Daoy (cell line): ENCODE measurements at places on chromosomes 6 and 20.

GRCh38 chr6:75493400-75494064 lies at the start of gene FILIP1:
TSS of gene FILIP1 (minus strand) at chr6:75493800. CDS start at chr6:75414972, 78,828 bp downstream.
- no peak for DNase-seq

DNA sequence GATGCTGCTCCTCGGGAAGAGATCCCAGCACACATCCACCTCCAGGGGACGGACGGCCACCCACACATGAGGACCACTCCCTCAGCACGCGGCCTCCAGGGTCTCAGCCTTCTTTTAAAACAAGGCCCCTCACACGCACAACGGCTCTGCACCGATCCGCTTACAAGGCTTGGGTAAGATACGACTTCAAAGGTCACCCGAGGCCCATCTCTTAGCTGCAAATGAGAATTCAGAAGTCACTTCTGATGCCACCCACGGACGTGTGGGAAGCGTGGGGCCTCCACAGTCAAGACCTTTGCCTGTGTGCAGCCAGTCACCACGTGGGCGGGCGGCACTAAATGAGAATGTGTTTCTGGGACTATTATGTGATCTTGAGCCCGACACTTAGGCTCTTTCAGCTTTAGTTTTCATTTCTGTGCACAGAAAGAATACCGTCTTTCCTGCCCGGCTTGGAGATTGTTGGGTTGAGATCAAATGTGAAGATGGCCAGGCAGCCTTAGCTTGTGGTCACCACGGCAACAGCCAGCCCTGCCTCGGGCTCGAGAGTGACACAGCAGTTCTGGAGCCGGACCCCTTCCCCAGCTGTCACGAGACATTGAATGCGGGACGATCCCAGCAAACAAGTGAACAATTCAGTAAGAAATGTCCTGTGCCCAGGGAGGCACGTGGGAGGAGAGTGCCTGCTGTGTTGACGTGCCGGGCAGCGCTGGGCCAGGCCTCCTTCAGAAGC lies 91.6 kb downstream of the RAMACL start:
- DNase-seq: no peak

DNA sequence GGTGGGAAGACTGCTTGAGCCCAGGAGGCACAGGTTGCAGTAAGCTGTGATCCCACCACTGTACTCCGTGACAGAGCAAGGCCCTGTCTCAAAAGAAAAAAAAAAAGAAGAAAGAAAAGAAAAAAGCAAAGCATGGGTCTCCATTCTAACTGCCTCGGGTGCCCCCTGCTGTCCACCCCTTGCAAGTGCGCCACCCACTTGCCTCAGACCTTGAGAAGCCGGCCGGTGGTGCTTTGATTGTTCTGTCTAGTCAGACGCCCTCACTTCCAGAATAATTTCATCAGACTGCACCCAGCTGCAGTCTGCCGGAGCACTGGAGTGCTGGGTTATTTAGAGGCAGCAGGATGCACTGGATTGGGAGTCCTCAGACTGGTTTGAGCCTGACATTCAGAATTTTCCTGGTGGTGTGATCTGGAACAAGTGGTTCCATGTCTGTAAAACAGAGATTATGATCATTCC lies 17.6 kb upstream of the TM9SF4 start:
- peak; percentile 79 for DNase-seq

DNA sequence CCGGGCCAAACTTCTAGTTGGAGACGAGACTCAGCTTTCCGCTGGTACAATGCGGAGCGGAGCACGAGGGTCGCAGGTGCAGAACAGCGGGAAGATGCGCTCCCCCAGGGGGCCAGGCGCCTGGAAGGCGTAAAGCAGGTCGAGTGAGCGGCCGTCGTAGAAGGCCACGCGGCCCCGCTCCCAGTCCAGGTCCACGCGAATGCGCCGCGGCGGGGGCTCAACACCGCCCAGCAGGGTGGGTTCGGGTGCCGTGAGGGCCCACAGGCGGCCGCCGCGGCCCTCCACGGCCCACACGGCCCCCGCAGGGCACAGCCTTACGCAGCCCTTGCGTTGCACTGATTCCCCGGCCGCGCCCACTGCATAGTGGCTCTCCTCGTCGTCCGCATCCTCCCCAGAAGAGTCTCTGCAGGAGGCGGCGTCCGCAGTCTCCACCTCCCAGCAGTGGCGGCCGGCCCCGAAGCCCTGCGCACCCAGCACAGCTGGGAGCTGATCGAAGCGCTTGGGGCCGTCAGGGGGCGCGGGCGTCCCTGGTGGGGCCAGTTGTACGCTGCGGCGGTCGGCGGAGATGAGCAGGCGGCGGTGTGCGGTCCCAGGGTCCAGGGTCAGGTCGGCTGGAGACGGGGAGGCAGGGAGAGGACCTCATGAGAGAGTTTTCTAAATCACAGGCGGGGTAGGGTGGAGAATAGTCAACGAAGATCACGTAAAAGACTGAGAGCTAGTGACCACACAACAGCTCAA lies 4.3 kb downstream of the PPP1R11 start:
- peak; percentile 51 for DNase-seq

DNA sequence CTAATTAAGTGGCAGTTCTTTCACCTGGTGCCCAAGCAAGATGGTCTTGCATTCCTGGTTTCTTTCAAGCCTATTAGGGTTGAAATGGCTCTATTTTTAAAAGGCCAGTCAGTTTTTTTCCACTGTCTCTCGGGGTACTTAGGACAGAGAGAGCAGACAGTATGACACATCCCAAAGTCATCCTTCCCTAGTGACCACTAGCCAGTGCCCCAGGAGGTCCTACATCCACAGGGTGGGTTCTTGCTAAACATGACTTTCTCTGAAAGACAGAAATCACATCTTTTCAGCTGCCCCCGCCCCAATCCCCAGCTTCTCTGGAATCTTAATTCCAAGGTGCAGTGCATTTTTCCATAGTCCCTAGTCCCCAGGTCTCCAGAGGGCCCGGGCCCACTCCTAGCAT lies 192.4 kb downstream of the SLC24A3 start:
- DNase-seq: no peak

- no peak for DNase-seq
Measured at GRCh38 chr6:19214231-19214630, 622.9 kb upstream of the ID4 start.

GRCh38 chr6:92541448-92542060 lies 877.8 kb downstream of the EPHA7 start:
- no peak for DNase-seq
